ENCODE measurements at places on chromosomes 12 and 14.

- no peak for DNase-seq
Measured at GRCh38 chr12:115920395-115921183, 356.9 kb downstream of the MED13L start.

- peak; percentile 76 for DNase-seq
Measured at GRCh38 chr12:92987362-92987761, 58.3 kb upstream of the EEA1 start.

DNA sequence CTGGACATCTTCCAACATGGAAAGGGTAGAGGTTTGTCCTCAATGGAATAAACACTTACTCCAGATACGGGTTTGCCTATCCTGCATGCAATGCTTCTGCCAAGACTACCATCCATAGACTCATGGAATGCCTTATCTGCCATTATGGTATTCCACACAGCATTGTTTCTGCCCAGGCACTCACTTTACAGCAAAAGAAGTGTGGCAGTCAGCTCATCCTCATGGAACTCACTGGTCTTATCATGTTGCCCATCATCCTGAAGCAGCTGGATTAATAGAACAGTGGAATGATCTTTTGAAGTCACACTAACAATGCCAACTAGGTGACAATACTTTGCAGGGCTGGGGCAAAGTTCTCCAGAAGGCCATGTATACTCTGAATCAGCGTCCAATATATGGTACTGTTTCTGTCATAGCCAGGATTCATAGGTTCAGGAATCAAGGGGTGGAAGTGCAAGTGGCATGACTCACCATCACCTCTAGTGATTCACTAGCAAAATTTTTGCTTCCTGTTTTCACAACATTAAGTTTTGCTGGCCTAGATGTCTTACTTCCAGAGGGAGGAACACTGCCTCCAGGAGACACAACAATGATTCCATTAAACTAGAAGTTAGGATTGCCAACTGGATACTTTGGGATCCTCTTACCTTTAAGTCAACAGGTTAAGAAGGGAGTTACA lies 140.4 kb downstream of the SLC35F4 start:
- no peak for DNase-seq

- DNase-seq, result peak; percentile 53
Measured at GRCh38 chr14:68734231-68734732, 58.6 kb downstream of the ZFP36L1 start.

GRCh38 chr14:95410838-95411237 lies 91.1 kb upstream of the CLMN start:
- DNase-seq, result no peak

DNA sequence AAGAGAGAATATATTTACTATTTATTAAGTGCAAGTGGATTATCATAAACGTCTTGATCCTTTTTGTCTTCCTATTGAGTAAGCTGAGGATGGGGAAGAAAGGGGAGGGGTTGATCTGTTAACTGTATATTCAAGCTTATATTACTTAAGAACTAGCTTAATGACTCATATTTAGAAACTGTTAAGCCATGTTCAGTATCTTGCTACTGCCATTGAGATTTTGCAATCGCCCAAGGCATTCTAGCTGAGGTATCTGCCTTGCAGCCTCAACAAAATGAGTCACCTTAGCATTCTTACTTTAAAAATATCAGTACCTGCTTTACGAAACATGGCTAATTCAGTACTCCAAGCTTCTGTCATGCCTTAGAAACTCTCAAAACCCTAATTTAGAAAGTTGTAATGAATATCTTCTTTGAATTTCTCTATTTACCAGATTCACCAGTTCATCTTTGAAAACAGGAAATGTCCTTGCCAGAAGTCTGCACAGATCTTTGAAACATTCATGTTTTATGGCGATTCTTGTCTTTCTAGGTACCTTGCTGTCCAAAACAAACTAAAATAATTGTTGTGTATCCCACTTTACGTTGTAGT lies 76.1 kb downstream of the ALG10B start:
- DNase-seq, result no peak

GRCh38 chr12:113043240-113043639 lies 13.3 kb upstream of the DTX1 start:
- no peak for DNase-seq

GRCh38 chr14:63470962-63471793 lies 72.0 kb downstream of the PPP2R5E start:
- no peak for DNase-seq

DNA sequence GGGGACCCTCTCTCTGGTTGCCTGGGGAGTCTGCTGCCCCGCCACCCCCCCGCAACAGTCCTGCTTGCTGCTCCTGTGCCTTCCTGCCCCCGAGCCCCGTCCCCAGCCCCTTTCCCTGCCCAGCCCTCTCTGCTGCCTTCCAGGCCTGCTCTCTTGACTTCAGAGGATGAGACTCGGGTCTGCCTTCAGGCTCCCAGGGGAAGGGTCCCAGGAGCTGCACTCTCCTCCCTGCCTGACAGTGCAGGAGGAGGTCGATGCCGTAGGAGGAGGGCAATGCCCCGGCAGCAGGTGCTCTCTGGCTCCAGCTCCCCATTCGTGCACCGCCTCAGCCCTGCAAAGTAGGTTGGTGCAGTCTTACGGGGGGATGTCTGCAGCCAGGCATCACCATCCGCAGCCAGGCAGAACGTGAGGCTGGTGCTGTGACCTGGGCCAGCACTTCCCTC lies 185.1 kb upstream of the C14orf180 start:
- no peak for DNase-seq

GRCh38 chr12:22443379-22444316 lies 100.7 kb downstream of the C2CD5 start:
- peak; percentile 64 for DNase-seq

DNA sequence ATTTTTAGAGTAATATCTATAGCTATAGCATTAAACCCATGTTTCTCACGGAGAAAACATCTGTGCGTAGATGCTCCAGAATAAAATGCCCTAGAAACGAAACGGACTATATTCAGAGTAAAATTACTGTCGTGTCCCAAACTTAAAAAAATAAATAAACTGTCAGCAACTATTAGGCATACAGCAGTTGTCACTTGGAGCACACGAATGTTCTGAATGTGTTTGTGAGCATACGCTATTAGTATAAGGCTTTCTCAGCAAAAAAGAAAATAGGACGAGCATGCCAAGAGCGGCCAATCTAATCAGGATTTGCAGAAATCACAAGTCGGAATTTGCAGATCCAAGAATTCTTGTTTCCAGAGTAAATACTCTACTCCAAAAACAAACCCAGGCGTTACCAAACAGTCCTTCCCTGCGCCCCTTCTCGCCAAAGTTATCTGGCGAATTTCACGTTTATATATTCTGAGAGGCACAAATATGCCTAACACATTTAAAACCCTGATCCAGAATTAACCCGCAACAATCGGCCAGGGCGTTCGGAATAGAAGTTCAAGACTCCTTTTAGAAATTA lies 836 bp downstream of the PTPN21 start:
- DNase-seq, result no peak

DNA sequence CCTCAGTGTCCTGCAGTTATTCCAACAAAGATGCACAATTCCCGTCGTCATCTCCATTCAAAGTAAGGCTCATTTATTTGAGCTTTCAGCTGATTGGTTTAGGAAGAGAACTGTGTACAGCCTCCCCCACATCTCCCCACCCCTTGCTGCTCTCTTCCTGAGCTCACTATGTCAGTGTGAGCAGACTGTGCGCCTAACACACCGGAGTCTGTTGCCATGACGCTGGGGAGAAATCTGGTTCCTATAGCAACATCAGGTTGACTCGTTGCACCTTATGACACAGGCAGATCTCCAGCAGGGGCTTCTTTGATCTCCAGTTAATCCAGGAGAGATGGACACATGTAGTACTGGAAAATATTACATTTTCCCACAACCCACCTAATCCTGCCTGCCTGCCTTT lies 319.4 kb downstream of the CACNA1C start:
- DNase-seq, result no peak

GRCh38 chr14:100691395-100692056 lies 35.2 kb upstream of the DLK1 start:
- no peak for DNase-seq

DNA sequence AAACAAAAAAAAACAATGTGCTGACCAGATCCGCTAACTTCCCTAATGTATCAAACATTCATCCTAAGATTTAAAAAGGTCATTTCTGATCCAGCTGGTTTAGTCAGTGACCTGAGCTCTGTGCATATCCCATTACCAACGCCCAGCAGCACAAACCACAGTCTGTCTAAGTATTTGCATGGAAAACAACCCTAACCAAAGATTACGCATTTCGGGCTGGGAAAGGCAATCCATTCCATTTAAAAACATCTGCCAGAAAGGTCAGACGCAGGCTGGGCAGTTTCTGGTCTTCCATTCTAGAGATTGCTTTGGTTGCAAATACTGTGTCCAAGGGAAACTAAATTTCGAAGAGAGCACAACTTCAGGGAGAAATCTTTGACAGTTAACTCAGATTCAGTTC lies 234.9 kb downstream of the FLRT2 start:
- DNase-seq, result no peak

- no peak for DNase-seq
Measured at GRCh38 chr12:29299633-29300032, 81.3 kb downstream of the ERGIC2 start.

DNA sequence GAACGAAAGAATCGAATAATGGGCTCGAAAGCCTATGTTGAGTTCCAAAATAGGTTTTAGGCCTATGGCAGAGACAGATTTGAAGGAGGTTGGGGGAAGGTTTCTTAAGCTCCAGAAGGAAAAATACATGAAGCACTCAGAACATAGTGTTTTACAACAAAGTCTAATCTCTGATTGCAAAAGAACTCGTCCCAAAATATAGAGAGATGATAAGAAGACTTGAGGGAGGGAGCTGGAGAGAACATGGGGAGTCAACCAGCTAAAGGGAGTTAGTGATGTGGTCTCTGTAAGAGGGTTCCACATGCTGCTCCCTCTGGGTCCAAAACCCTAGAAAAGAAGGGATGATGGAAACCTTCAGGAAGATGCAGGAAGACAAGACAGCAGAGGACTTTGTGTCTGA lies 54.8 kb upstream of the DAAM1 start:
- DNase-seq, result no peak

- no peak for DNase-seq
Measured at GRCh38 chr14:70857496-70857890, 48.2 kb upstream of the MAP3K9 start.

- no peak for DNase-seq
Measured at GRCh38 chr14:67240168-67240932, 885 bp upstream of the PALS1 start.

DNA sequence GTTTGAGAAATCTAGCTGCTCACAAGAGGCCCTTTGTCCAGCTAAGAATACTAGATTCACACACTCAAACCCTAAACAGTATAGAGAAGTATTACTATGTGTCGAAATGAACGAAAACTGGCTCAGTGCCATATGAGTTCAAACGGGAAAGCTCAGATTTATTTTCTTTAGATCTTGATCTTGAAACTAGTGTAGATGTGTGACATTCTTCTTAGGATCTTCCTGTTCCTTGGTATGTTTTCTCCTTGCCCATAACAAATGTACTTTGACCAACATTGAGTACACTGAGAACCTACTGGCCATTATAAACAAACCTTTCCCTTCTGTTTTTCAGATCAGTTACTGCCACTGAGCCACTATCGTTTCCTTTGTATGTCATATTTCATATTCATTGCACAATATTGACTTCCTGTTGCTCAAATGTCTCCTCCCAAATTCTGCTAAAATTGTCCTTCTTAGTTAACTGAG lies 21.3 kb downstream of the MYBPC1 start:
- DNase-seq, result no peak

DNA sequence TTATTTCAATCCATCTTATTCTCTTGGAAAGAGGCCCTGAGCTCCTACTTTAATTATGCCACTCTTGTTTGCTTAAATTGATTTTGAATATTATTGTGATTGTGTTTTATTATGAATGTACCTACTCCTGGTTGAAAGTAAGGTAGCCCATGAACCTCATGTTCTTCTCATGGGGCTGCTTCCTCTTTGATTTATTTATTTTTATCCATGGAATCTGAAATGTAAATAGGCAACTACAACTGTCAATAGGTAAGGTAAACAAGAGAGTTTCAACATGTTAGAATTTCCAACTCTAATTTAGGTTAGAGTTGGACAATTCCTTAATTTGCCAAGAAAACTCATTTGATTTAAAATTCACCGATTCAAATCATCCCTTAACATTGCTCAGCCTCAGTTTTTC lies 16.2 kb downstream of the TPH2 start:
- no peak for DNase-seq

DNA sequence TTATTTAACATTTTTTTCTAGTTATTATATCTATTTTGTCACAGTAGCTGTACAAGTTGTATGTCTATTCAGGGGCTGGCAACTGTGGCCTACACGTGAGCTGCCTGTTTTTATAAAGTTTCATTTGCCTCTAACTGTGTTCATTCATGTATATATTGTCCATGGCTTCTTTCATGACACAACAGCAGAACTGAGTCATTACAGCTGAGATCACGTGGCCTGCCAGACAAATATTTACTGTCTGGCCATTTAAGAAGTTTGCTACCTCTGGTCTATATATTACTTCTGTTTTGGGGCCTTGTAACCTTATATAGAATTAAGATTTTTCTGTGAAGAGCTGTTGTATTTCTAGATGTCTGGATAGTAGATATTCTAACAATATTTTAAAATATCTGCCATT lies 37.9 kb downstream of the KIAA0586 start:
- DNase-seq, result no peak

DNA sequence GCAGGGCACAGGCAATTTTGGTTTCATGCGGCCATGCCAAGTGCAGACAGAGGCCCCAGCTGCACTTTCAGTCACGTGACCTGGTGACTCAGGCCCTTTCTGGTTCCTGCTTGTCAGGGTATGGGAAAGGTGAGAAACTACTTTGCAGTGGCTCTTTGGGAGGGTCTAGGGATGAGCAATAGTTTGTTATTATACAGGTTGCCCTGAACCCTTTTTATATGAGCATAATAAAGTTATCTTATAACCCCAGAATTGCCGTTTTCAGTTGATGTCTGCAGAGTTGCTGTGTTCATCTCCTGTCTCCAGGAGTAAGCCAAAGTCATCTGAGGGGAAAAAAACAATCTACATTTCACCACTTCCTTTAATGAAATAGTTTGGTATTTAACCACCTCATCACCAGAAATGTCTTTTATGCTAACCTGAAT lies 30.9 kb upstream of the EMP1 start:
- DNase-seq, result peak; percentile 16

DNA sequence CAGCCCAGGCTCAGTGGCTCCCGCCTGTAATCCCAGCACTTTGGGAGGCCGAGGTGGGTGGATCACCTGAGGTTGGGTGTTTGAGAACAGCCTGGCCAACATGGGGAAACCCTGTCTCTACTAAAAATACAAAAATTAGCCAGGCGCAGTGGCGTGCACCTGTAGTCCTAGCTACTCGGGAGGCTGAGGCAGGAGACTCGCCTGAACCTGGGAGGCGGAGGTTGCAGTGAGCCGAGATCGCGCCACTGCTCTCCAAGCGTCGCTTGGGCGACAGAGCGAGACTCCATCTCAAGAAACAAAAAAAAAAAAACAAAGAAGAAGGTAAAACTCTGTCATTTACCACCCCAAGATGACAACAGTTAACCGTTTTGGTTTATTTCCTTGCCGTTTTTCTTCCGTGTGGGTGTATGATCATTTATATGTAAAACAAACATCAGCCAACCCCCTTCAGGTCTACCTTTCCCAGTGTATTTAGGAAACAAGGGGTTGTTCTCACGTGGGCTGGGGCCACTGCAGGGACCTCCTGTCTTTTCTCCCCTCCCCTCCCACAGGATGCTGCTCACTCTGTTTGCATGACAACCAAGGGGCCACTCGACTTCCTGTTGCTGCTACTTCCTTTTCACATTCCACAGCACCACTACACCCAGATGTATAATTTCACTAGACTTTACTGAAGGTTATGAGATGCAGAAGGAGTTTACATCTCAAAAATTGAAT lies 13.6 kb downstream of the TTC9 start:
- peak; percentile 94 for DNase-seq

GRCh38 chr12:80154261-80154660 lies 54.9 kb downstream of the OTOGL start:
- DNase-seq, result no peak
